Lower leg skin (tissue), 4 donors: ENCODE measurements at places on chromosomes 3 and 15. TPM values are rescaled to one million over a fixed set of nuclear protein-coding genes. Genes with fewer than 3 reads are reported as not detected.

MYO9A gene
- 50.8 TPM for total RNA-seq

GOLGA6L7 gene
- total RNA-seq = not detected

CCDC54 gene
- total RNA-seq = not detected

PCOLCE2 gene
- 11.9 TPM for total RNA-seq

GABRG3 gene
- 0.13 TPM for total RNA-seq

DAZL gene
- not detected for total RNA-seq

CSPG5 gene
- 0.95 TPM for total RNA-seq

DNA sequence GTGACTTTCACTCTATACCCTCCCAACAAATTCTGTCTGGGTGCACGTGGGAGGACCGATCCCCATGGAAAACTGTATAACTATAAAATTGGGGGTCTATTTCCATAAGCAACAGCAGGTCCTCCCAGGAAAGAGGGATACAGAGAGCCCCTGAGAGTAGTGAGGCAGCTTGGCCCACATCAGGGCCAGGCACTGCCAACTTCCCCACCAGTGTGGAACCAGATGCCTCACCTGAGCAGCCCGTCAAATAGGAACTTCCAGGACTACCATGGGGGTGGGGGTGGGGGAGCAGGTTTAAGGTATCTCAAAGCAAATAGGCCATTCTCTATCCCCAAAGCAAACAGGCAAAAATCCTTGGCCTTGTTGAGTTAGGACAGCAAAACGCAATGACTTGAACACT lies 33.3 kb upstream of the DUSP7 start:
- DNase-seq = no peak

- no peak for DNase-seq
Measured at GRCh38 chr15:37733628-37734027, 200.8 kb upstream of the TMCO5A start.

DNA sequence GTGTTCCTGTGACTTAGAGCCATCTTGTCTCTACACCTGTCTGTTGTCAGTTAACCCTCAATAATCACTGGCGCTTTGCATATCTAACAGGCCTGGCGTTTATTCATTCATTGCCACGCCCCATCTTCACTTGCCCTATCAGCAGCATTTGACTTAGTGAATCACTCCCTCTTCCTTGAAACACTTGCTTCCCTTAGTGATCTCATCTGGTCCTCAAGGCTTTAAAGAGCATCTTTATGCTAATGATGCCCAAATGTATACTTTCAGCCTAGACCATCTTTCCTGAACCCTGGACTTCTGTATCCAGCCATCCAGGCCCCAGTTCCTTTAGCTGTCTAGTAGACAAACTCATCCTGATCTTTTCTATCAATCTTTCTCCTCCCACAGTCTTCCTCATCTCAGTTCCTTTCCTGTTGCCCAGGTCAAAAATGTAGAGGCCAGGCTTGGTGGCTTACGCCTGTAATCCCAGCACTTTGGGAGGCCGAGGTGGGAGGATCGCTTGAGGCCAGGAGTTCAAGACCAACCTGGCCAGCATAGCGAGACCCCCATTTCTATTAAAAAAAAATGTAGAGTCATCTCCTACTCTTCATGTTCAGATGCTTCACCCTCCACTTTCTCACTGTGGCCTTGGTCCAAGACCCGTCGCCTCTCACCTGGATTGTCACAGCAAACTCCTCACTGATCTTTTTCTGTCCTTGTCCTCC lies 1.4 kb upstream of the IGDCC4 start:
- DNase-seq = peak; percentile 56

- no peak for DNase-seq
Measured at GRCh38 chr3:149650828-149651227, 7.0 kb downstream of the WWTR1 start.

DNA sequence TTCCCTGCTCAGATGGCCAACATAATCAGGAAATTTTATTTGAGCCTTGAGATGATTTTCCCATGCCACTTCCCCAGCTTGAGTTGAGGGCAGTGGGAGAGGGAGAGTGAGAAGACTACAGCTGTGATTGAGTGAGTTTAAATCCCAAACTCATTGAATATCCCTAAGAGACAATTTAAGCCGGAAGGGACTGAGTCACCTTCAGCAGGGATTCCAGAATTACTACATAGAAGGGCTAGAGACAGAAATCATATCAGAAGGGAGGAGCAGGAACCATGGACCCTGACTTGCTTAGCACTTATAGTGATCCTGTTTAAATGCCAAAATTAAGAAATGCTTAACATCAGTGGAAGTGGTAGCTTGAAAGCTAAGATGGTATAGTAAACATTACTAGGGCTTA lies 312.2 kb upstream of the SLCO3A1 start:
- DNase-seq = no peak

- no peak for DNase-seq
Measured at GRCh38 chr3:107272471-107272870, 104.8 kb upstream of the CCDC54 start.

DNA sequence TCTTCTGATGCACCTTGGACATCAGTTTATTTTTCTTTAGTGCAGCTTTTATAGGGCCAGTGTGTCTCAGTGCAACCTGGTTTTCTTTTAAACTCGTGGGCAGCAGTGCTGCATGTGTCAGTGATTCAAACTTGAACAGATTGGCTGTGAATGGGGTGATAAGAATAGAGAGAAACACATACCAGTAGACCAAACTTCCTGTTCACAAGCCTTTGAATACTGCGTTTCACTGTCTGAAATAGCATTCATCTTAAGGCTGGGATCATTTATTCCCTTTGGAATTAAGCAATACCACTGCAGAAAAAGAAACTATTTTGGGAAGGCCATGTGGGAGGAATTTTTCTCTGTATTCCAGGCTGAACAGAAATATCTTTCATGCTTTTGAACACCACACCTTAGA lies 51.7 kb downstream of the PHLDB2 start:
- no peak for DNase-seq

GRCh38 chr3:107512108-107512507 lies 10.7 kb upstream of the BBX start:
- no peak for DNase-seq

DNA sequence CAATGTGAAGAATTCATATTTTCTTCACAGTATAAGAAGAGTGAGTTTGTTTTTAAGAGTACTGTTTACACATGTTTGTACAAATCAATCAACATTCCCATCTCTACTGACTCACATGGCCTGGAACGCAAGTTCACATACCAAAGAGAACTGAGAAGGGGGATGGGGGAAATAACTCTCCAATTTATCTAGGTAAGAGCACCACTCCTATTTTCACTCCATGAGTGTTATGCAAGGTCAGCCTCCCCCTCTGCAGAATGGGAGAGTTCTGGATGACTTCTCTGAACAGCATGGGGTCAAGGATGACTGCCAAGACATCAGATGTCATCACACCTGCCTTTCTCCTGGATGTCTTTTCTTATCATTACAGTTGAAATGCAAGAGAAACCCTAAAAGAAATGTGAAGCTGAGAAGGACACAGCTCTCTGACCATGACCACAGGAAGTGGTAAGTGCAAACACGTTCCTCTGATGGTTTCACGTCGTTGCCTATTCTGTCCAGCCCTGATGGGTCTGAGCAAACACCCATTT lies 95.2 kb downstream of the SEMA6D start:
- DNase-seq = no peak

DNA sequence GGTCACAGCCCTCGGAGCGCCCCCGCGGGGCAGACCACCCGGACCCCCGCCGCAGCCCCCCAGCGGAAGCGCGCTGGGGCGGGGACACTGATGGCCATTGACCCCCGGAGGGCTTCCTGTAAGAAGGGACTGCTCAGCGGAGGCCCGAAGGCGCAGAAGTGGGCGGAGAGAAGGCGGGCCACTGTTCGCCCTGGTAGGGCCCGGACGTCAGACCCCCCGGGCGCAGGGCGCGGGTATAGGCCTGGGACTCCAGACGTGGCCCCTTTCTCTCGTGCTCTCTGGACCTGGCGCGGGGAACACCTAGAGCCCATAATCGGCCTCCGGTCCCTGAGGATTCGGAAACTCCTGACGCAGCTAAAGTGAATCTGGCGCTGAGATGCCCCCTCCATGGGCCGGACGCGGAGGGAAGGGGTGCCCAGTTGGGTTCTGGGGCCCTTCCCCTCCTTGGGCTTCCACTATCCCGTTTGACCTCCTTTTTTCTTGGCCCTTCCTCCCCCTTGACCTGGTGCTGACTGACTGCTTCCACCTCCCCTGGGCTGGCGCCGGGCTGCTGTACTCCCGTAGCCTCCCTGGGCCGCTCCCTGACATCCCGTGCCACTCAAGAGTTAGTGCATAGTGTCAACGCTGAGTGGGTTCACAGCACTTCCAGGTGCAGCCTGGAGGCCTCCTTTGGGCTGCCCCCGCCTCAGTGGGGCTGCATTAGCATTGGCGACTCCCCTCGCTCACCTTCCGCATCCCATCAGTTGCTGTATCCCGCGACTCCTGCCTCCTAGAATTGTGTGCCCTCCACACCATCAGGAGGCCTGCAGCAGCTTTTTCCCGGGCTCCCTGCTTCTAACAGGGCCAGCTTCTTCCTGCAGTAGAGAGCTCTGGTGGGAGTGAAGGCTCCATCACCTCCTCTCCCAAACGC lies 694 bp downstream of the ABTB1 start:
- DNase-seq = no peak

- DNase-seq = no peak
Measured at GRCh38 chr3:50599115-50599715, 12.4 kb downstream of the CISH start.

DNA sequence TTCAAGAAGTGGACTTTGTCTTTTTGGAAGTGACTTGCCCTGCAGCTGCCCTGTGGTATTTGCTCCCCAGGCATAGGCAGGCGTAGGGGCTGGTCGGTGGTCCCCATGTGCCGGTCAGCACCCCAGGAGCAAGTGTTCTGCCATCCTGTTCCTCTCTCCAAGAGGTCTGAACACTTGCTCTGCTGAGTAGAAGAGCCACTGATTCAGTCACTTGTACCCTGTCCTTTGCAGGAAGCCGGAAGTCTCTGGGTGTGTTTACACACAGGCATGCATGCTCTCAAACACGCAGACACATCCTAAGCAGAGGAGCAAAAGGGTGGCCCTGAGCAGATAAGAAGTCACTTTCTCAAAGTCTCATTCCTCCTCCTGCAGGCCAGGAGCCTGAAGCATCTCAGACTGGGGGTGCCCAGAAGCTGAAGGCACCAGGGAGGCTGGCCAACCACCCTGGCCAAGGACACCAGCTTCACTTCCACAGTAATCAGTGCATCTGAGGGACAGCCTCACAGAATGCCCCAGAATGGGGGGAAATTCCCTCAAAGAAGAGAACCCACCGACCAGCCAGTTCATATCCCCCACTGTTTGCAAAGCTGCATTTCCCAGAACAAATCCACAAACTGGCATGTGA lies 88.7 kb upstream of the POMGNT2 start:
- peak; percentile 42 for DNase-seq

DNA sequence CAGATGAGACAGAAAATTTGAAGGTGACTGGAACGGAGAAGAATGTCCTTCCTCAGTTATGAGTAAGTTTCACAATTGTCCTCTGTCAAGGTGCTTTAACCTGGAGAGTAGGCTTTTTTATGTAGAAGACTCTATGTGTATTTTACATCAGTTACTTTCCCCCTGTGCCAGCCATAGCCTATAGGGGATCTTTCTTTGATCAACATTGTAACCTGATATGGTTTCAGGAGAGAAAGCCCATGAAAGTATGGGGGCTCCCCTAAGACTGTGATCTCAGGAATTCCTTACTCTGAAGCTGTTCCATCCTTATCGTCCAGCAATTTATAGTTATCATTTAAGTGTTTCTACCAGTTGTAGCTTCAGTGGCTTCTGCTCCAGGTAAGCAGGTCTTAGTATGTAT lies 1076.3 kb upstream of the EPHA6 start:
- DNase-seq = no peak
